ENCODE measurements at places on chromosomes 5 and 9.

- no peak for DNase-seq
These were observed 115.5 kb downstream of the C9orf50 start for GRCh38 chr9:129505270-129505902.

DNA sequence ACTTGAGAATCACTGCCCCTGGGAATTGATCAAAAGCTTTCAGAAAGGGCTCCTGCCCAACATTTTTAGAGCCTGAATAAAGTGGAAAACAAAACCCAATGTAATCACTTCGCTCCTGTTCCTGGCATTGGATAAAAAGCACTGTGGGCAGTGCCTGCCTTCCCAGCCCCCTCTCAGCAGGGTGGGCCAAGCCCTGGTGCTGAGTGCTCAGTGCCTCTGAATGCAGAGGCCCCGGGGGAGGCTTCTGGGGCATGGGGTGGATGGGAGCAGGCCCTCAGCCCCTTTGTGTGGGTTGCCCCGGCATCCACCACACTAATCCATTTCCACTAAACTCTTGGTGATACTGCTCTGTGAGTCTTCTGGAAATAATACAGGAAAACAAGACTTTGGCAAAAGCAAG, 55.6 kb downstream of the CFAP90 start:
- no peak for DNase-seq

GRCh38 chr9:107919263-107919662, 429.7 kb upstream of the KLF4 start:
- no peak for DNase-seq

- no peak for DNase-seq
These were observed 61.7 kb downstream of the JMY start for GRCh38 chr5:79297661-79298060.

- DNase-seq: no peak
These were observed 230.2 kb downstream of the AOPEP start for GRCh38 chr9:94956731-94957130.

DNA sequence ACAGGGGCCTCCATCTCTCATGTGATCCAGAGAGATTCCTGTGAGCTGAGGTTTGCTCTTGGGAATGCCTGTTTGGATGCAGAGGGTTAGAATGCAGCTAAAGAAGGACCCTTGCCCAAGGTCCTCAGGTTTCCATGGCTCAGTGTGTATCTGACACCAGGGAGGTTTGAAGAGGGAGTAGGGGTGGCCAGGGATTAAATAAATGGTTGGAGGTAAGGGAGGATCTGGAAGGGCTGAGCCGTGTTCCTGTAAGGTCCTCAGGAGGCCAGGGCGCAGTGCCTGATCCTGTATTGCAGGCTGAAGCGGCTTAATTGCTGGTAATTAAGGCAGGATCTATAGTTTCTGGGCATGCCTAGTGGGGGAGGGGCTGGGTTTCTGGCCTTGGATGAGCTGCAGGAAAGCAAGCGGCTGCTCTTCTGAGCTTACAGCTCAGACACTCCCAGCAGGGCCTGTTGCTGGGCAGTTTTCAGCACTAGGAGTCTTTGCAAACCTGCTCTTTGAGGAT, 41.5 kb upstream of the MAP1B start:
- no peak for DNase-seq

DNA sequence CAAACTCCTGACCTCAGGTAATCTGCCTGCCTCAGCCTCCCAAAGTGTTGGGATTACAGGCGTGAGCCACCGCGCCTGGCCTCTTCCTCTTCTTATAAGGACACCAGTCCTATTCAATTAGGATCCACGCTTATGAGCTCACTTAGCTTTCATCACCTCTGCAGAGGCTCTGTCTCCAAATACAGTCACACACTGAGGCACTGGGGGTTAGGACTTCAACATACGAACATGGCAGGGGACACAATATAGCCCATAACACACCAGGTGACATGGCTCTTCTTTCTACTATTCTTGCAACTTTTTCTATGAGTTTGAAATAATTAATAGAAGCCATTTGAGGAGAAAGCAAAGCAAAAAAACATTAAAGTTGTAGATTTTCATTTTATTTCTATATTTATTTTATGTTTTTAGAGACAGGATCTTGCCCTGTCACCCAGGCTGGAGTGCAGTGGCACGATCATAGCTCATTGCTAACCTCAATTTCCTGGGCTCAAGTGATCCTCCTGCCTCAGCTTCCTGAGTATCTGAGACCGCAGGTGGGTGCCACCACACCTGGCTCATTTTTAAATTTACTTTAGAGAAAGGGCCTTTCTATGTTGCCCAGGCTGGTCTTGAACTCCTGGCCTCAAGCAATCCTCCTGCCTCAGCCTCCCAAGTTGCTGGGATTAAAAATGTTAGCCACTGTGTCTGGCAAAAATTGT, 6.0 kb upstream of the PRRT1B start:
- no peak for DNase-seq

DNA sequence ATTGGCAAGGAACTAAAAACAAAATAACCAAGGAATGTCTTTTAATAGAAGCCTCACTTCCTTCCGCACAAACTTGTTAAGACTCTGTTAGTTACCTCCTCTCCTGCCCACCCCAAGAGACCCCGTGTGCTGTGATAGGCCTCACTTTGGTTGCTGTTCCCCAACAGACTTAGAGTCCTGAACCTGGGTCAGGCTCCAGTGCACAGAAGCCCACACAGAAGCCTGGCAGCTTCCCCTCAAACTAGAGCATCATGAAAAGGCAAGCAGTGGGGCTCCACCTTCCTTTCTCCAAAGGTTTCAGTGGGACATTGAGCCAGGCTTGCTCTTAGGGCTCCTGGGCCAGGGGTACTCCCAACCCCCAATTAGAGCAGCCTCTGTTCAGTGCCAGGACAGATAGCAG, 230.5 kb downstream of the ESM1 start:
- DNase-seq: no peak

DNA sequence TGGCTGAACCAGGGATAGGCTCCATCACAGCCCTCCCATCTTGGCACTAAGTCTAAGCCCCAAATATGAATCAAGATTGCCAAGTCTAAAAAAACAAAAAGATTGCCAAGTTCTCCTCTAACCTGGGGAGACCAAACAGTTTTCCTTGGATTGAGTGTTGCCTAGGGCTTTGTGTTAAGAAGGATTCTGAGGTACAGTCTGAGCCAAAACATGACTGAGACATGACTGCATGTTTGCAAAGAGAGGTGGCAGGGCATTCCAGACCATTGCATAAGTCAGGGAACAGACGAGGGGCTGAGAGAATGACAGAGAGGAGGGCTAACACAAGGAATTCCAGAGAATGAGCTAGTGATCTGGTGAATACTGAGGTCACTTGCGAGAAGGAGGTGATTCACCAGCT, 11.4 kb downstream of the LAMC3 start:
- no peak for DNase-seq

DNA sequence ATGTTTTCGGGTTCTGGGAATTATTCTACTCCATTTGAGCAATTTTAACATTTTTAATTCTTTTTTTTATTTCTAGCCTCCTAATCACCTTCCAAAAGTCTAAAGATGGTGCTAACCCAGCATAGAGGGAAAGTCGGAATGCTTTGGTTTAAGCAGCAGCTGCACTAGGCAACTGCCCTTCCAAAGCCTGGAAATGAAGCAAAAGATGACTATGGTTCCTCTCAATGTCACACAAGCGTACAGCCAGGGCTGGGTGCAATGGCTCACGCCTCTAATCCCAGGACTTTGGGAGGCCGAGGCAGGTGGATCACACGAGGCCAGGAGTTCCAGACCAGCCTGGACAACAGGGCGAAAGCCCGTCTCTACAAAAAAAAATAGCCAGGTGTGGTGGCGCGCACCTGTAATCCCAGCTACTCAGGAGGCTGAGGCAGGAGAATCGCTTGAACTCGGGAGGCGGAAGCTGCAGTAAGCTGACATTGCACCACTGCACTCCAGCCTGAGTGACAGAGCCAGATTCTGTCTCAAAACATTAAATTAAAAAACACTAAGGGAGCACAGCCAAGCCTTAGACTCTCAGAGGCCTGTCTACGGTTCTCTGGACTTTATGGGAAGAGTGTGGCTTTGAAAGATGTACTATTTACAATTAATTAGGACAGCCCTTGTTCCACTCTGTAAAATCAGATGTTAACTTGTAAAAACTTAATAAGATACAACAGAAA, 33.1 kb downstream of the ADAM19 start:
- DNase-seq: no peak

GRCh38 chr9:70259512-70259802, 679 bp downstream of the SMC5 start:
- DNase-seq: no peak

GRCh38 chr9:19085295-19085694, 17.4 kb downstream of the HAUS6 start:
- DNase-seq: no peak

DNA sequence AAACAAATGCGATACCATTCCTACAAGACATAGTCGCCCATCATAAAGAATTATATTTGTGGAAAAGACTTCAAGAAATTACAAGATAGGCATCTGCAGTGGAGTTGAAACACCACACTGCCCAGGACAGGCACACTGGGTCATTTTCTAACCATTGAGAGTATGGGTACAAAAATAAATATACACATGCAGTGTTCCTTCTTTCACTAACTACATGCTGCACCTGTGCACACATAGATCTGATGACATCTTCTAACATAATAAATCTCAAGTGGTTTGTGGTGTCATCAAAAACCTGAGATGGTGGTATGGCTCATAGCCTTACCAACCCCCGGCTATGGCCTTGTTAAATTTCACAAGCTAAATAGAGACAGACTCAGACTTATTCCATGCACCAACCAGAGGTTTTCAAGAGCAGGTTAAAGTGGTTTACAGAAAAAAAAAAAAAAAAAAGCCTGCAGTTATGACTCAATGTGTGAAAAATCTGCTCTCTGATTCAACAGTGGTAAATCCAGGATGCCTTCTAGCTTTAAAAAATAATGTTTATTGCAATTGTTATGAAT, 12.4 kb upstream of the NFIB start:
- no peak for DNase-seq

DNA sequence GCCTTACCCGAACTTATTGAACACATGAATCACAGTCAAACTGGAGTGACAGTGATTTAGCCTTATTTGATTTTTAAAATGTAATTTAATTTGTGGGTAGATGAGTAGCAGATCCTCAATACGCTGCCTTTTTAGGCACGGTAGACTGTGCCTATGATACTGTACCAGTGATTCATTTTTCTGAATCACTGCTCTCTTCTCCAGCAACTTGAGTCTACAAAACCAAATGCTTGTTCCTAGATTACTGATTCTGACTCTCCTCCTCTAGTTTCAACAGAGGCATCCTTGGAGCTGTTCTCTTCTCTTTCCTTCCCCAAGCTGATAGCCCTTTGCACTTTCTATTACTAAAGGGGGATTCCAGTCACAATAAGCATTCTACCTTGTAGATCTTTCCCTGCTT, 94.3 kb upstream of the IL7R start:
- DNase-seq: no peak

DNA sequence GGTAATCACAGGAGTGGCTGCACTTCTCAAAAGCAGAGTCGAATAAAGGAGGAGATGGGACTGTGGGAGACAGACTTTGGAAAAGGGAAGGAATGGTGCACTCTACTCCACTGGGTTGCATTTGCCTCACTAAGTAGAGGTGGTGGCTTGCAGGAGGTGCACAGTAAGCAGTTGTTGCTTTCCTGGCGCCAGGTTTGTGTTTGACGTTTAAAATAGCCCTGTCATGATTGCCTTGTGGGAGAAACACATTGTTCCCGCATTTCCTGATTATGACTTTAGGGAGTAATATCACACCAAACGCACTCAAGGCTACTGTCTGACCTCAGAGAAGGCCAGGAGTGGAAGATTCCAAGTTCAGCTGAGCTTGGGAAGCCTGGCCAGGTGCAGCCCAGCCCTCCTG, 36.7 kb downstream of the DMRT1 start:
- DNase-seq: no peak

DNA sequence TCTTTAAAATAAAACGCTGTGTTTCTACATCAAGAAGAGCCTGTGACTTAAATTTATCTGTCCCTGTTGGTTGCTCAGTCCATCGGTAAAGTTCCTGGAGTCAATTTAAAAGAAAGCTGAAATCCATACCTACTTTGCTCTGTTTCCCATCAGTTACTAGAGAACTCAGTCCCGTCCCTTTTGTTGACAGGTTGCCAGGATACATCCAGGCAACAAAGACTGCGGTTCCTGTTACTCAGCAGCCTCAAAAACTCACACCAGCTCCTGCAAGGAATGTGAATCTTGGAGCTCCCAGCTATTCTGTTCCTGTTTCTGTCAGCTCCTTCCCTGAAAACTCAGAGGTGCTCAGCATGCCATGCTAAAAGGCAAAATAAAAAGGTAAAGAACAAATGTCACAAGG, at the start of gene ZNF474:
ZNF474 (plus strand) TSS at position 241 of the 400 bp plus-strand sequence. CDS start 22,445 bp downstream, outside the sequence.
- DNase-seq: no peak

- no peak for DNase-seq
These were observed 665 bp downstream of the ASS1 start for GRCh38 chr9:130445268-130445983.

GRCh38 chr9:37653385-37653784, 2.6 kb downstream of the FRMPD1 start:
- DNase-seq: no peak

GRCh38 chr9:24071091-24071490, 245.1 kb upstream of the ELAVL2 start:
- no peak for DNase-seq

DNA sequence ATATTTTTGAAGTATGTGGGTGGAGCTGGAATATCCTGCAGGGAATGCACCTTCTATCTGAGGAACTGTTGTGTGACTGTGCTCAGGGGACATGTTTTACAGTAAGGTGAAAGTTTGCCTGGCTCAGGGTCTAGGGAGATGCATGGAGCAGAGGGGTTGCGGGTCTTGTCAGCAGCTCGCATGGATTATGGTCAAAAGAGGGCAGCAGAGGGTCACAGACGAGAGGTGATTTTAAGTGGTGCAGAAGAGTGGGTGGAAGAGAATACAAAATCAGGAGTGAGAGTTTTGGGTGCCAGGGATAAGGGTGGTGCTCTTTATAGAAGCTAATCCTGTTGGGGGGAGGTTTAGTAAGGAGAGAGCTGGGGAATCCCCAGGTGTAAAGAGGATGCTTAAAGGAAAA, 53.5 kb upstream of the GRIN3A start:
- DNase-seq: no peak

- no peak for DNase-seq
These were observed 136.4 kb downstream of the PIP5K1B start for GRCh38 chr9:68841276-68842052.

DNA sequence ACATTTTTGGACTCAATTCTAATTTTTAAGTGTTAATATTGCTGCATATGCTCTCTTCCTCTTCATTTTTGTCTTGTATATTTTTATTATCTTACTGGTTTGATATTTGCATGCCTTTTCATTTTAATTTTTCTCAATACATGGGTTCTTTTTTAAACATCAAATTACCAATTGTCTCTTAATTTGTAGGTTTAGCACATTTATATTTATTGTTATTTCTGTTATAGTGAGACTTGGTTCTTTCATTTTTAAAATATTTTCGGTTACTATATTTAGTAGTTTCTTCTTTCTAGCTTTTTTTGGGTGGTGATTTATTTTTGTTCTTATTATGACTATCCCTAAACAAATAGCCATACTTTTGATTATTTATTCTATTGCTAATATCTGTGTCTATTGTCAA, 19.4 kb downstream of the SPINK5 start:
- DNase-seq: no peak
